ENCODE measurements at places on chromosomes 12 and 14.

DNA sequence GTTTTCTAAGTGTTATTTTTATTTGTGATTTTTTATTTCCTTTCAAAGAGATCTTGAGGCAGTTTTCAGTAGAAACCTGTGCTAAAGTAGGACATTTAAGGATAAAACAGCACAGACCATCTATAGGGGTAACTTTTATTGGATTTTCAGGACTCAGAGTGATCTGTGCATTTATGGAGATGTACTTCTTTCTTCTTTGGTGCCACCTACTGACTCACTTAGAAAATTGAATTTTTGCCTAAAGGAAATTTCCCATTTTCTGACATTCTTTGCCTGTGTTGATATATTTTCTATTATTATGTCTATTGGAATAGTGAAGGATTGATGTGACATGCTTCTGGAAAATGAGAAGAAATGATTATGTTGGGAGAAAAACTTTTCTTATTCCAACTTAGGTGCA is 113.0 kb downstream of the UNC79 start:
- DNase-seq, result no peak

GRCh38 chr12:41453409-41453808 is 265.3 kb downstream of the PDZRN4 start:
- no peak for DNase-seq

GRCh38 chr12:119666226-119666795 is 1.6 kb upstream of the PRKAB1 start:
- peak; percentile 56 for DNase-seq

- no peak for DNase-seq
Measured at GRCh38 chr14:37546621-37547447, 48.2 kb downstream of the FOXA1 start.

DNA sequence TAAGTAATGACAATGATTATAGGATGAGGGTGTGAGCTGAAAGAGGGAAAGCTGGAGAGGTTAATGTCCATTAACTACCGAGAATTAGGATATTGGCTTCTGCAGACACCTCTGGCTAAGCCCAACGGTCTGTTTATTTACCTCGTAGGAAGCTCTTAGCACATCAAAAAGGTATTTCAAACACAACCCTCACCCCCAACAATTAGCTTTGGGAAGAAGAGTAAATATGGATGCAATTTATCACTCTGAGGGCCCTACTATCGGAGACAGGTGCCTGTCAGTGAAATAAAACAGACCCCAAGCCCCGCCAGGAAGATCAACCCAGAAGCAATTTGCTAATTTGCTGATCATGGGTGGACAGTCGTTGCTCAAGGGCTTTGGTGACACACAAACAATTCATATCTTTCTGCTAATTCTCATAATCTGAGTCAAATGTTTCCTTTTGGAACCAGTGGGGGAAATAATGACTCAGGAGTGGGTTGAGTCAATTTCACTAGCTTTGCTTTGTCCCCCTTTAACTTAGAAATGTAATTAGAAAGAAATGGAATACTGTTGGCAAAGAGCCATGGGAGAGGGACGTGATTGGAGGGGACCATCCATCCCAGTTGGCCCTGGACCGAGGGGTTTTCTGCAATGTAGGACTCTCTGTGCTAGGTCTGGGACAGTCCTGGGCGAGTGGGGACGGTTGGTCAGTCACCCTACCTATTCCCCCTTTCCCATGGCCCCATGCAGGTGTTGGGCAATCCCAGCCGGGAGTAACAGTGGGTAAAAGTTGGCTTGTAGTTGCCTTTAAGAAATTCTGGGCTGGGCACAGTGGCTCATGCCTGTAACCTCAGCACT is 99.1 kb upstream of the MED13L start:
- no peak for DNase-seq

DNA sequence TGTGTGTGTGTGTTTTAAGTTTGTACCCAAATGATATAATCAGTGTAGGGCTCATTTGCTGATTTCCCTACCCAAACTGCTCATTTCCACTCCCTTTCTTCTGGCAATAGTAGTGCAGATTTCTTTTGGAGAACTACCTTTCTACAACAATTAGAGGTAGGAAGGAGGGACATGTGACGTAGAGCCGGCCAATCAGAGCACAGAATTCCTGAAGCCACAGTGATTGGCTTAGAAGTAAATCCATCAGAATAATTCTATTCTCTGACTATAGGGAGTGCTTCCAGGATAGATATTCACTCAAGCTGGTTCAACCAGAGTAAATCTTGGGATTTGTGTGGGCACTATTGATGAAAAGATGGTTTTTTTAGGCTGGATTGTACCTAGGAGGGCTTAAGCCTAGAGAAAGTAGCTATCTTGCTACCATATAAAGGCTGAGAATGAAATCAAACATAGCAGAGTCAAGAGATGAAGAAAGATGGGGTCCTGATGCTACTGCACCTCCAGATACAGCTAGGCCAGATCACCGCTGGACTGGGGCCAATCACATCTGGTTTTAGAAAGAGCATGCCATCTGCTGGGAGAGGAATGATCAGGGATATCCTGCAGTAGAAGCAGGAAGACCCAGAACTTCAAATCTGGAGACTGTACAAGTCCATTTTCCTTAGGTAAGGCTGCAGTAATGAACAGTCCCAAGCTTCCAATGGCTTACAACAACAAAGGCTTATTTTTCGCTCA is 54.1 kb upstream of the NUAK1 start:
- no peak for DNase-seq

- DNase-seq, result peak; percentile 71
Measured at GRCh38 chr14:51844081-51844881, 16.1 kb upstream of the GNG2 start.

- DNase-seq, result no peak
Measured at GRCh38 chr12:103778781-103779180, 62.3 kb downstream of the NT5DC3 start.

DNA sequence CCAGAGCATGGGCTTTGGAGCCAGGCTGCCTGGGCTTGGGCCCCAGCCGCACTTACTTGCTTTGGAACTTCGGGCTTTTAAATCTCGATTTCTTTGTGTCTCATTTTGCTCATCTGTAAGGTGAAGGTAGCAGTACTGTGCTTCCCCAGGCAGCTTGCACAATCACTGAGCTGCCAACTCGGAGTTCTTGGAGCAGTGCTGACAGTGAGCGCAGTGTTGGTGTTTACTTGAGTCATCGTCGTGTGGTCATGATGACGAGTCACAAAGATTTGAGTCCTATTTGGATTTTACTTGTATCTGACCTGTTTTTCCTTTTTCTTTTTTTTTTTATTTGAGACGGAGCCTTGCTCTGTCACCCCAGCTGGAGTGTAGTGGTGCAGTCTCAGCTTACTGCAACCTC is 31.3 kb upstream of the ATF1 start:
- peak; percentile 31 for DNase-seq
